ENCODE measurements at places on chromosomes 6 and 20.

DNA sequence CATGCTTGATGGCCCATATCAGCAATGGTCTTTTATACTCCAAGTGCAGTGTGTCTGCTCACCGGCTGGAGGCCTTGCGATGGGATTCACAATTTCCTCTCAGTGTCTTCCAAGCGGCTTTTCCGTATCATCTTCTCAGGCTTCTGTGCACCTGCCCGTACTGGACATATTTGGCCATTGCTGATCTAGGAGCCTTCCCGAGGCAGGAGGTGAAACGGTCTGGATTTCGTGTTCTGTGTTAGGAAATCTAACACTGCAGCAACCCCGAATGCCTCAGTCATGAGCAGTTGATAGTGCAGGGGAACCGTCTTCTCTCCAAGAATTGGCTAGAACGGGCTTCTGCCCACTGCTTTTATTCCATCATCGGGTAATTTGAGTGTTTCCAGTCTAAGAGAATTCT is 60.5 kb downstream of the PPP1R14C start:
- H3K36me3 ChIP-seq, result no peaks in the 10 kb centered on the region
- peaks cover 1% of the 10 kb centered on the region for H3K4me1 ChIP-seq
- no peak for DNase-seq
- H3K27ac ChIP-seq, result no peak overlapping the region

DNA sequence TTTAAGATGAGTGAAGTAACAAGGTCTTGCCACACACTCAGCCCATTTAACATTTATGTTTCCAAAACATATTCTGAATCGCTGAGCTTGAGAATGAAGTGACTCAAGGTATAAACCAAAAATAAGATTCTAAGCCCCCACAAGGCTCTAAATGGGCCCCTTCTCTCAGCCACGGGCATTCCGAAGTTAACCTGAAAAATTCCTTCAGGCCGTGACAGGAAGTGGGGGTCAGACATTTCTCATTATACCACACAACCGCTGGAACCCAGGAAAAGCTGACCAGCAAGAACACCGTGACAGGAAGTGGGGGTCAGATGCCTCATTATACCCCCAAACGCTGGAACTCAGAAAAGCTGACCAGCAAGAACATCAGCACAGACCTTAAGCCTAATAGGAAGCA is 247.9 kb downstream of the ERMARD start:
- peaks cover 18% of the 10 kb centered on the region for H3K36me3 ChIP-seq
- H3K4me3 ChIP-seq, result no peak overlapping the region
- DNase-seq, result no peak

DNA sequence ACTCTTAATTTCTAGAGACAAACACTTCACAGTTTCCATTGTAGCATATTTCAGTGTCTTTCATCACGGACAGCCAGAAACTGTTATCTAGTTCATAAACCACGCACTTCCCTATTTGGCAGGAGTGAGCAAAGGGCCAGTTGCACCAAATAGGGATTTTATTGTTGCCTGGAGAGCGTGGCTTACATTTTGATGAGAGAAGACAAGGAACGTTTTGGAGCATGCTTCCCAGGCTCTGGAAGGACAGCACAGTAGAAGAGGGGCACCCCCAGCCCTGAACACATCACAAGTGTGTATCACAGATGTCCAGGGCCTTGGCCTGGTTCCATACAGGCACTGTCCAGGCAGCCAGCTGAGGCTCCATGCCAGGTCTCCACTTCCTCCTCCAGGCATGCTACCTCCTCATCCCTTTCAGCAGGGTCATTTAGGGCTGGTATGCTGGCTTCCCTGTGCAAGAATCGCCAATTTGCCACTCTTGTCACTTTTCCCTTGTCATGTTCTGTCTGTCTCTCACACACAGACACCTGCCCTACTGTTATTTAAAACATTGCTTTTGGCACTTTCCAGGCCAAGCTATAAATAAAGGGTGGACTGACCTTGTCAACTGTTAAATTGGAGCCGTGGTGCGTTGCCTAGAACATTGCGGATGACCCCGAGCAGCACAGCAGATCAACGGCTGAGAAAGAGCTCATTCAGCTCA is 235.0 kb upstream of the GMDS start:
- peaks cover 12% of the 10 kb centered on the region for H3K36me3 ChIP-seq
- no peaks in the 10 kb centered on the region for H3K4me1 ChIP-seq
- H3K4me3 ChIP-seq, result no peak overlapping the region
- H3K27me3 ChIP-seq, result peaks cover 35% of the 10 kb centered on the region

DNA sequence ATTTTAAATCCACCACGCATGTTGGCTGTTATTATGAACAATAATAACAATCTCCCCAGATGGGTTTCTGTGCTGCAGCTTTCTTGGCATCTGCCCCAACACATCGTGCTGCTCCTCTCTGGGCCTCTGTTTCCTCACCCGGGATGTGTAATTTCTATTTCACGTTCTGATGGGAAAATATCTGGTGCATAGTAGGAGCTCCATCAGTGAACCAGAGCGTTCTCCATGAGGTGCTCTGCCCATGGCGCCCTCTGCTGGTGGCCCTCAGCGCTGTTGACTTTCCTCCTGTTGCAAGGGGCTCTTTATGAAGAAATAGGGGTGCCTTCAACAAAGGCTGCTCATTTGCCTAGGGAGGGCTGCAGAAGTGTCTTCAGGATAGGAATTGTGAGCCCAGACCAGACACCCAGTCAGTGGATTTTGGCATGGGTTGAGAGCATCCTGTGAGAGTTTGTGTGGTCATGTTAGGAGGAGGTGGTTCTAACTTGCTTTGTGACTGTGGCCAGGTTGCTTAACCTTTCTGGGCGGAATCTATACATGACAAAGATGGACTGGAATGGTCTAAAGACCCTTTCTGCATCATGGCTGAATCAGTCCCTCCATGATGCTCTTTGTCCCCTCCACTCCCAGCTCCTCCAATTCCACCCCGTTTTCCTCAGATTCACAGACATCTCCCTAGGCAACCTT is 8.1 kb downstream of the SCRT2 start:
- H3K27me3 ChIP-seq, result peaks cover 46% of the 10 kb centered on the region
- DNase-seq, result peak; percentile 33
- no peak overlapping the region for H3K4me3 ChIP-seq
- H3K27ac ChIP-seq, result no peak overlapping the region
- H3K4me1 ChIP-seq, result peaks cover 9% of the 10 kb centered on the region

DNA sequence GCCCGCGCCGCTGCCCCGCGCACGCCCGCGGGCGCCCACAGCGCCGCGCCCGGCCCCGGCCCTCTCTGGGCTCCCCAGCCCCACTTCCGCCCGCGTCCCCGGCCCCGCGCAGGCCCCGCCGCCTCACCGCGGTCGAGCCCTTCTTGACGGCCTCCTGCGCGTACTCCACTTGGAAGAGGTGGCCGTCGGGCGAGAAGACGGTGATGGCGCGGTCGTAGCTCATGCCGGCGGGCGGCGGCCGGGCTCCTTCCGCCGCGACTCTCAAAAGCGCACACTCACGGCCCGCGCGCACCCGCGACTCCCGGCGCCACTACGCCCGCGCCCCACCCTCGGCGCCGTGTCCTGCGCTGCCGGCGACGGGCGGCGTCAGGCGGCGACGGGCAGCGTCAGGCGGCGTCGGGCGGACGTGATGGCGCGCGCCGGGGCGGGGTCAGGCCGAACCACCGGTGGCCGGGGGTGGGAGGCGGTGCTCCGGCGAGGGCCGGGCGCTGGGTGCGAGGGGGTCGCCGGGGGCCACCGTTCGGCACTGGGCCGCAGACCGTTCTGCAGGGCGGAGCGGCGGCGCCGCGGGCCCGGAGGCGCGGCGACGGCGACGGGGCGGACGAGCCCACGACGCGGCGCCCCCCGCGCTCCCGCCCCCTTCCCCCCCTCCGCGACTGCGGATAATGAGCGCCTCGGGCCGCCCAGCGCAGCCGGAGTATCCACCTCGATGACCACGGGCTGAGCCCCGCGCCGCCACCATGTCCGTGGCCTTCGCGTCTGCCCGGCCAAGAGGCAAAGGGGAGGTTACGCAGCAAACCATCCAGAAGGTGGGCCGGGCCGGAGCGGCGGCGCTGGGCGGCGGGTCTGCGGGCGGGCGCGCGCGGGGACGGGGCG is at the start of the genes PSMA7 and SS18L1:
Gene PSMA7 (minus strand): TSS at position 314 of the 876 bp plus-strand sequence. CDS start 91 bp downstream, at position 223.
Gene SS18L1 (plus strand): TSS at position 689 of the 876 bp plus-strand sequence. CDS start 52 bp downstream, at position 741.
- no peaks in the 10 kb centered on the region for H3K27me3 ChIP-seq
- H3K4me1 ChIP-seq, result peaks cover 24% of the 10 kb centered on the region
- peak; percentile 90 for DNase-seq
- peak within 1 kb of the TSS; percentile 91 for H3K27ac ChIP-seq
- H3K36me3 ChIP-seq, result peaks cover under 1% of the 10 kb centered on the region

DNA sequence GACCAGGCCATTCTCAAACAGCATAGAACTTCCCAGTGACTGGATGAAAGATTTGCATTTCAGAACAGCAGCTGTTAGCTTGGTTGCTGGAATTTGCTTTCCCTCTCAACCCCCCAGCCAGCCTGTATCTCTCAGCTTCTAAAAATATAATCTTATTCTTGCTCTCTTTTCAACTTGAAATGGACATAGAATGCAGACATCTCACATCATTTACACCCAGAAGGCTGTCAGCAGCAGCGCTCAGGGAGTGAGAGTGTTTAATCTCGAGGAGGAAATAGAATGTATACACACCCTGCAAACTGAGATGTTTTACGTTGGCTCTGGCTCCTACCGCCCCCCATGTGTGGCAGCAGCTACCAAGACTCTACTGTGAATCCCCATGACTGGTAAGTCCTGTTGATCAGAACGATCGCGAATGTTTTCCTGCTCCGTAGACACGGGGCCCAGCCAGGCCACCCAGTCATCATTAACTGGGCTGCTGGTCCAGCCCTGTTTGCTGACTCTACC is 163.4 kb upstream of the SLC24A3 start:
- no peaks in the 10 kb centered on the region for H3K4me1 ChIP-seq
- DNase-seq, result no peak
- H3K36me3 ChIP-seq, result no peaks in the 10 kb centered on the region
- H3K4me3 ChIP-seq, result no peak overlapping the region

GRCh38 chr6:47091886-47092668 is 49.9 kb upstream of the ADGRF1 start:
- H3K27me3 ChIP-seq, result no peaks in the 10 kb centered on the region
- no peak overlapping the region for H3K27ac ChIP-seq
- no peak overlapping the region for H3K4me3 ChIP-seq
- H3K36me3 ChIP-seq, result no peaks in the 10 kb centered on the region
- no peaks in the 10 kb centered on the region for H3K4me1 ChIP-seq
- no peak for DNase-seq
